CD4-positive, alpha-beta T cell treated with Interleukin-17A for 1 hour (primary cell): ENCODE measurements at places on chromosomes 4 and X.
A peak's percentile ranks its signal among the peaks of the same experiment; 100 is the strongest.

- no peak for DNase-seq
Observed at GRCh38 chr4:95272036-95272435, 276.7 kb downstream of the UNC5C start.

GRCh38 chr4:153034681-153035080 is 98.6 kb downstream of the FHDC1 start:
- DNase-seq, result no peak

GRCh38 chr4:68359508-68359907 is 9.6 kb upstream of the YTHDC1 start:
- no peak for DNase-seq

DNA sequence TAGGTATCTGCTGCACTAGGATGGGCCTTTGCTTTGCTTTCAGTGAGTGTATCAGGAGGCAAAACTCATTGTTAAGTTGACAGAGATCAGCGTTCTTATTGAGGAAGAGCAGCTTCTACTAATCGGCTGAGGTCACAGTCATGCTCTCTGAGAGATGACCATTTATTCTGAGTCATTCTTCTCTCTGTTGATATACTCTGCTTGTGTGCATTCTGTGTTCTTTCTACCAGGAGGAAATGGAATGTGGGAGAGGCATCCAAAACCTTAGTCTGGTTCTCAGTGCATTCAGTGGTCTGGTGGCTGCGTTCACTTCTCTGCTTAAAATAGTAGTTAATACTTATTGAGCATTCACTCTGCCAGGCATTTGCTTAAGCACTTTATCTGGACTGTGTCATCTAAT is 66.2 kb downstream of the RRAGB start:
- DNase-seq, result no peak

- DNase-seq, result no peak
Observed at GRCh38 chr4:66688674-66689073, 856.6 kb downstream of the CENPC start.

GRCh38 chr4:173516621-173517524 is 13.2 kb downstream of the HAND2 start:
- DNase-seq, result no peak

DNA sequence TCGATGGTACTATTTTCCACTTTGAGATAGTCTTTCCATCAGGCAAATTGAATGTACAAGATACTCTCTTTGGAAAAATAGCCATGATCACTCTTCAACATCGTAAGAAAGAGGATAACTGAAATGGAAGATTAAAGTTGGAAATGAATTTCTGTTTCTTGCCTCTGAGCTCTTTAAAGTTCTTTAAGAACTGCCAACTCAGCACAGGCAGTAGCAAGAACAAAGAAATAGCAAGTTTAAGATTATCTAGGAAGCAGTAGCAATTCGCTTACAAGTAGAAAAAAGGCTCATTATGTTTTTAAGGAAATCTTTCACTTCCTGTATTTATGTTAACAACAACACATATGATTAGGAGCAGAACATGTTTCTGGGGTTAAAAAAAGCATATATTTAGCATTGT is 127.6 kb downstream of the CDS1 start:
- no peak for DNase-seq

DNA sequence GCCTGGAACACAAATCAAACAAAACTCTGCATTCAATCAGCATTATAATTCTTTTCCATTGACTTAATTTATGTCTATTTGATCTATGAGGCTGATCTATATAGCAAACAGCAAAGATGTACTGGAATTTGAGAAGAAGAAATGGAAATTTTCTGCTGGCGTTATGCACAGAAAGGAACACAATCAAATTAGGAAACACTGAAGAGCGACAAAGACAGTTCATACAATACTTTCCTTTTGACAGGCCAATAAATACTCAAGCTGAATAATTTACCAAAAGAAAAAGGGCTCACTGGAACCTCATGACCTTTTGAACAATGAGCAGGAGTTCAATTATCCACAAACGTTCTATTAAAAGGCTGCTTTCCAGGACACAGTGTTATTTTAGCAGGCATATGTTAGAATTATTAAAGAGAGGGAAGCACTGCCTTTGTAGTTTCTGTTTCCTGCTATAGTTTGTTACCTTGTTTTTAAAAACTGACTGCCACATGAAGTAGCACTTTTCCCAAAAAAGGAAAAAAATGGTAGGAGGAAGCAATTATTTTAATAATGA is 8.1 kb downstream of the PDHA2 start:
- DNase-seq, result no peak

- DNase-seq, result no peak
Observed at GRCh38 chr4:110977554-110977953, 354.7 kb upstream of the PITX2 start.

DNA sequence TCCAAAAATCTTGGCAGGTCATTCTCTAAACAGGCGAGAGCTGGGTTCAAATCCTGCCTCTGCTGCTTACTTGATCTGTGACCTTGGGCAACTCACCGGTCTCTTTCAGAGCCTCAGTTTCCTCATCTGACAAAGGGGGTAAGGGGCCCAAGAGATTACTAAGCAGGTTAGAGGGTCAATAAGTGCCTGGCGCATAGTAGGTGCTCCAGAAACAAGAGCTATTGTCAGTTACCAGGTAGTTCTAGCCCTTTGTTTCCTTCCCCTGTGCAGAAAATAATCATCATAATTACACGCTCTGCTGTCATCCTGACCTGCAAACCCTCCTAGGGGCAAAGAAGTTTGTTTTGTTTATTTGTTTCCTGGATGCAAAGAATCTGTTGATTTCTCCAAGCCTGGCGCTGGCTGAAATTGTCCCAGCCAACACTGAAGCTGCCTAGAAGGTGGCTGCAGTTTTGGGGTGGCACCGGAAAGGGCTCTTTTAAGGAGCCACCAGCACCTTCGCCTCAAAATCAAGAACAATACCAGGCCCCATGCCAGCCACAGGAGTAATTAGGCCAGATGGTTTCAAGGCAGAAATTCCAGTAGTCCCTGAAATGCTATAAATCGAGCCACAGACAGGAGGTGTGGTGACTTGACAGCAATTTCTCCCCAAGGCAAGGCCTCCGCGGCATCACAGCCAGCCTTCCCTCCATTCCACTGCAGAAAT is 10.2 kb upstream of the KIAA0232 start:
- DNase-seq, result no peak

GRCh38 chr4:133982533-133983224 is 218.9 kb downstream of the PABPC4L start:
- DNase-seq, result no peak

DNA sequence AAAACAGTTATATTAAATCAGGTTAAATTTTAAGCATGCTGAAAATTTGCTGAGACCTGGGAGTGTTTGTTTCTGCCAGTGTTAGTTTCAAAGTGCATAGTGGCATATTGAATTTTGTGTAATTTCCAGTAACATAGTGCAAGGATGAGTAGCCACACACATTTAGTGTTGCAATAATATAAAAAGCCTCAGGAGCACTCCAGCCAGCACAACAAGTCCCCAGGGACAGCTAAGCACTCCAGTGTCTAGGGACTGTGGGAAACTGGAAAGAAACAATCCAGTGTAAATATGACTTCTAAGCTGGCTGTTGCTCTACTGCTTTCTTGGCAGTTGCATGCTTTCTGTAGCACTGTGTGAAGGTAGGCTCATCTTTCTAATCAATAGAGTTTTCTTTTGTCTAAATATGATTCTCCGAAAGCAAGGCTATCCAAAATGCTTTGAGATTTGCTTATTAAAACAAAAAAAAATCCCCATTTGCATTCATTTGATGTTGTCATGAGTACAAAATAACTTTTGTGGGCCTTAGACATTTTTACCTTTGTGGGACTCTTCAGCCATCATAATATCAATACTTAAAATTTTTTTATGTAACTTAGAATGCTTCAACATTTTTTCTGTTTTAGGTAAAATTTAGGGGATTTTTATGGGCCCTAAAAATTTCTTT is 24.2 kb upstream of the CXCL2 start:
- no peak for DNase-seq

- DNase-seq, result peak; percentile 30
Observed at GRCh38 chr4:122635205-122635604, 14.3 kb upstream of the IL21 start.

DNA sequence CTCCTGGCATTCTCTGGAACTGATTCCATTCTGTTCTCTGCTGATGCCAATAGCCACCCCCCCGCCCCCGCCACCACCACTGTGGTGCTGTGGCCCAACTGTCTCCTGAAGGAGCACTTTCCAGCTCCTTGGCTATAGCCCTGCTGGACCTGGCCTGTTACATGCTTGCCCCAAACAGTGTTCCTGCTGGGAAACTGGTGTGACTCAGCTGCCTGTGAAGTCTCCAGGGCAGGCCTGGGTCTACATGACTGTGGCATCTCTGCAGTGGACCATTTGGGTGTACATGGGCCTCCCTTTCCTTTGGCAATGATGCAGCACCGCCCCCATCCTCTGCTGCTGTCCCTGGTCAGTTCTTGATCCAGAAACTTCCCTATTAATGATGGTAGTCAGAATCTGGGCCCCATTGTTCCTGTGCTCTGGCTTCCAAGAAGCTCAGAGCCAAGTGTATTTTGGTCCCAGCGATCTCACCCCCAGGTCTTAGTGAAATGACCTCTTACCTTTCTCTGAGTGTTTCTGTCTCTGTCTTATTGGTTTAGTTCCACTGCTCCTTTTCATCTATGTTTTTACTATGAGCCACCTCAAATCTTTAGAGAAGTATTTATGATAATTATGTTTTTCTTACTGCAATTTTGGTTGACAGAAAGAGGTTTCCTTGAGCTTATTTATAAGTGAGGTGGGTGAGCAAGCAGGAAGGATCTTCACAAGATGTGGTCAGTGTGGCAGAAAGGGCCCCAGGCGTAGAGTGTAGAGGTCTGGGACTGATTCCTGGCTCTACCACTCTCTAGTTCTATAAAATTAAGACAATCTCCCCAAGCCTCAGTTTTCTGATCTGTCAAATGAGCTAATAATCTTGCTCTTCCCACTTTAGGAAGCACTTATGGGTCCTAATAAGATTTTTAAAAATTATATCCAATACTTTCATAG is 210.7 kb upstream of the EOLA2 start:
- DNase-seq, result no peak

- DNase-seq, result no peak
Observed at GRCh38 chrX:149516604-149517003, 11.5 kb upstream of the IDS start.

DNA sequence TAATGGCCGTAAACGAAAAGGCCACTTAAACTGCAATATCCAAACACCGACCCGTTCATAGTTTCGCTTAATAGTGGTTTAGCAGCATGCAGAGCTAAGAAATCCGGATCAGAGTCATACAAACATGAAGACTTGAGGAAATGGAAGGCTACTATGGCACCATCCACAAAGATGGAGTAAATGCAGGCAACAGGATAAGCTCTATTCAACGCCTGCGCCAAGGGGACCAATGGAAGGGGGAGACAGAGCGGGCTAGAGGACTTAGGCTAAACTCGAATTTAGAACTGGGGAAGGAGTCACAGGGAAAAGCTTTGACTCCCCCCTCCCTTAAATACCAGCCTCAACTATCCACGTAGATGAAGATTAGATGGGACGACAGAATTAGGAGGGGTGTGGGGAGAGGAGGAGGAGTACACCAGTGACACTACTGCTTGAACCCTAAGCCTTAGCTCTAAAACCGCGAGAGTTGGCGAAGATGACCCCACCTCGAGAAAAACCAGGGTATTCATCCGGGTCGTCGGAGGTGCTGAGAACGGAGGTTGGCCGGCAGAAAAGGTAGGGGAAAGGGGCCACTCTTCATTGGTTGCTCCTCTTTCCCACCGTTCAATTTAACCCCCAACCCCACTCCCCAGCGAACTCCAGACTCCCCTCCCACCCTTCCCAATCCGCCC is 3.5 kb downstream of the HUWE1 start:
- peak; percentile 64 for DNase-seq

- DNase-seq, result no peak
Observed at GRCh38 chrX:34612036-34612435, 45.0 kb downstream of the TMEM47 start.

DNA sequence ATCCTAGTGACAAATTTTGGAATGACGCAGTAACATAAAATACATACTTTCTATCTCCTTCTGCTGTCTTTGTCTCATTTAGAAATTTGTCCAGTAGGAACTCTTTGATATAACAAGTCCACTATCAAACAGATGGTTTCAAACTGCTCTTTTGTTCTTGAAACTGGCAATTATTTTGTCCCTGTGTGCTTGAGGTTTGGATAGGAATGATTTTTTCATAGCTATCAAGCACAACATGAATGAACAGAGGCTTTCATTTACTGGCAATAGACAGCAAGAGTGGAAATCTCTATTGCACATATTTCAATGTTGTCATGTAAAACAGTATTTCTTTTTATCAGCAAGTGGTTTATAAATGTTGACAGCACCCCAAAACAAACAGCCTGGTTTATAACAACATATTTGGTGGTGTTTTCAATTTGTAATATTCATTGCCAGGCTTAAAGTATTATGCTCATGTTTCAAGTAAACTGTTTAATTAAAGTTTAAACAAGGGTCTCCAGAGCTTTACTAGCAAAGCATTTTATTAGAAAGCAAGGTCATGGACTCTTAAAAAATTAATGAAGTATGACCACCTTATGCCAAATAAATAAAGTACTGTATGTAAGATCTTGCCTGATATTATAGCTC is 60.0 kb downstream of the TIGD2 start:
- no peak for DNase-seq

DNA sequence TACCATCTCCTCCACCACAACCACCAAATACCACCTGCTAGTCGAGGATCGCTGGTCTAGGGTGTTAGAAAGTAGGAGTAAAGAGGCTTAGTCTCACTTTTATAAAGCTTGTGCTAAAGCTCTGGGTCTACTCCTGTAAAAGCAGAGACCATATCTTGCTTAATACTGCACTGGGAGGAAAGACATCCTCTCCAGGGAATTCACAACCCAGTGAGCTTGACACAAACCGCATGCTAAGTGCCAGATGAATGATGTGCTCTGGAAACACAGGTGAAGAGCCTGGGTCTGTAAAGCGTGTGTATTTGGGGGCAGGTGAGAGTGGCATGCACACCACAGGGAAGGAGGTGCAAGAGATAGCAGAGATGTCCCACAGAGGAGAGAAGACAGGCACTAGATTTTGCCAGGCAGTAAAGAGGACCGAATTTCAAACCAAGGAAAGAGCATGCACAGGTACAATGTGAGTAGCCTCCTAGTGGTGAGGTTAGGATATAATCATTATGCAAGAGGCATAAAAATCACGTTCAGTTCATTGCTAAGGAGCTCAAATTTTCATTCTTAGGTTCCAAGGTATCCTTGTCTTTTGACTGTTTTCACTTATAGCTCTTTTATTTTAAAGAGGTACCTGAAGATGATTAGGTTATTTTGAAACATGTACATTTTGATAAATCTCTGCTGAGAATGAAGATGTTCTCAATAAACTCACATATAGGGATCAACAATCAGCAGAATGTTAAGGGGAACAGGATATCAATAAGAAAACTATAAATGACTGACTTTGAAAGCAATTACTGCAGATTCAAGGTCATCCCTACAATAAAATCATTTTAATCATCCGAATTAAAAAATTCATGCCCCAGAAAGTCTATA is 20.7 kb downstream of the TAPT1 start:
- DNase-seq, result peak; percentile 45

GRCh38 chrX:52078131-52078530 is 9.1 kb upstream of the MAGED4B start:
- no peak for DNase-seq

GRCh38 chrX:39969099-39969818 is 128.5 kb downstream of the BCOR start:
- DNase-seq, result peak; percentile 10

GRCh38 chrX:26954029-26954428 is 509.1 kb downstream of the PPP4R3C start:
- no peak for DNase-seq
